WERI-Rb-1 (cell line): ENCODE measurements at places on chromosomes 7 and 10.

DNA sequence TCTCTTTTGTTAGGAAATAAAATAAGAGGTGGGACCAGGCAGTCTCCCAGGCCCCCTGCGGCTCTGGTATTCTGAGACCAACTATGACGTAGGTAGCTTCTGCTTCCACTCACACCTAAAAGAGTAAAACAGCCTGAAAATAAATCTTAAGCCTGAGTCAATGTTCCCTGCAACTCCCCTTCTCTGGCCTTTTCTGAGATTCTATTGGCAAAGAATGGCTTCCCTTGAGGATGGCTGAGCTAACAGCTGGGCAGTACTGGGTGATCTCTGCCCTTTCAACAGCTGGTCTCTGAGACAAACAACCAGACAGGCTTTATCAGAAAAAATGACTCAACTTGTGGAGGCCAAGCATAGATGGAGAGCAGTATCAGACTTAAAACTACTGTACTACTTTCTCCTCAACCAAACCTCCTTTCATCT lies 58.7 kb downstream of the CREB3L2 start:
- no peak for DNase-seq

DNA sequence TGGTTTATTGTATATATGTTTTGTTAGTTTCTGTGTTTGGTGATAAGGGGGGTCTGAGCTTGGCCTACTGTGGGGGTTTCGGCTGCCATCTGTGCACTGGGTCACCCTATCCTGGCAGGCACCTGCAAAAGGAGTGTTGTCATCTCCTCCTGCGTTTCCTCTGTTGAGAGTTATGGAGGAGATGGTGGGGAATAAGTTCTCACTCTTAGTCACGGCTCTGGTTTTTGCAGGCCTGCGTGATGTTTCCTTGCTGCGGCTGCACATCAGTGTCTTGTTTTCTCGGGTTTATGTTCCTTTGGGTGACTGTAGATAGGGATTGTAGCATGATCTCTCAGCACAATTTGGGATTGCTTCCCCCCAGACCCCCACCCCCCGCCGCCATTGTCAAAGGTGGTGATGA lies 36.8 kb downstream of the CCM2 start:
- DNase-seq: no peak

DNA sequence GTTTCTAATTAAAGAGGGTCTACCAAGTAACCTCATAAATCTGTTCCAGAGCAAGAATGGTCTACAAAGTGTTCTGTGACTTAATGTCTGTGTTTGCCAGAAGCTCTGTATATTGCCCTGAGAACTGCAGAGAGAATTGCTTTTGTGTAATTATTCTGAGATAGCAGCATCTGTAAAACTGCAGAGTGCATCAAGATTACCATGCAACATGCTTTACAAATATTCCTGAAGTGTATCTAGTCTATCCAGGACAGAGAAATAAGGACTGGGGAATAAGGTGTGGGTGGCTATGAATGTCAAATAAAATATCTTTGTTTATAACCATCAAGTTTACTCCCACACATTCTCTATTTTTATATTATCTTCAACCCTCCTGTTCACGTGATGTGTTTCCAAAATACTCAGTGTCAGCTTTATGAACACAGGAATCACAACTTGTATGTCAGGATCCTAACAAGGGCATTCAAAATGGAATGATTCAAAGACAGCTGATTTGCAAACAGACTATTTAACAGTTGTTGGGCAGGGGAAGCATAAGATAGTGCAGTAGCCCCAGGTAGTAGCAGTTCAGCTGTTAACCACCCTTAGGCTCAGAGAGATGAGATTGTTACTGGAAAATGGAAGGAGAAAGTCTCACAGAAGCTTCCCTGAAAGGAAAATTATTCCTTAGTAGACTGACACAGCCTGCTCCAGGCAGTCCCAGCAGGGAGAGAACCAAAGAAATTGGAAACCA lies 15.3 kb upstream of the LIPA start:
- no peak for DNase-seq

GRCh38 chr7:138387755-138388475 lies 72.1 kb upstream of the TRIM24 start:
- DNase-seq: no peak

DNA sequence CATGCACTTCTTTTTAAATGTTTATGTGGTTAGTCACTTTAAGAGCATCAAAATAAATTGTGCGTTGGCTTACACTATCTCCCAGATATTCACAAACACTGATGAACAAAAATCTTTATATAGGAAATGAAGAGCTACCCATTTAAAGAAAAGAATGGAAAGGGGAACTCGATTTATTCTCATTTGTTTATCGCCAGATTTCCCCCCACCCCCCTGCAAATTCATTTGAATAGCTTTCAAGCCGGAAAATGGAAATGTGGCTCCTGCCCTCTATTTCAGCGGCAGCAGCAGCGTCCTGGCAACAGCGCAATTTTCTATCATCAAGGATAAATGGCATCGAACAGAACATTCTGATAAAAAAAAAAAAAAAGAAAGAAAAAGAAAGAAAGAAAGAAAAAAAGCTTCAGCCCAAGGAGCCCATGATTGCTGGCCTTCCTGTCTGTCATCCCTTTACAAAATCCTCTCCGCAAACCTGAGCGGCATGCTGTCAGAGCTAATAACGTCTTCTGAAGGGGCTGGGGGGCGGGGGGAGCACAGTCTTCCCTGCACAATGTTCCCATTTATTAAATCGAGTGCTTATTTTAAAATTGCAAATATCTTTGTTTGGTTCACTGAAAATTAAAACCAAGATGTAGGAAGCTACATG lies 13.7 kb upstream of the DLX6 start:
- no peak for DNase-seq
